GM04503 (cell line): ENCODE measurements at places on chromosomes 6 and 20.

GRCh38 chr6:117477988-117478852, 4.3 kb upstream of the DCBLD1 start:
- no peak for DNase-seq

GRCh38 chr6:30465595-30466306, 23.6 kb upstream of the HLA-E start:
- no peak for DNase-seq

DNA sequence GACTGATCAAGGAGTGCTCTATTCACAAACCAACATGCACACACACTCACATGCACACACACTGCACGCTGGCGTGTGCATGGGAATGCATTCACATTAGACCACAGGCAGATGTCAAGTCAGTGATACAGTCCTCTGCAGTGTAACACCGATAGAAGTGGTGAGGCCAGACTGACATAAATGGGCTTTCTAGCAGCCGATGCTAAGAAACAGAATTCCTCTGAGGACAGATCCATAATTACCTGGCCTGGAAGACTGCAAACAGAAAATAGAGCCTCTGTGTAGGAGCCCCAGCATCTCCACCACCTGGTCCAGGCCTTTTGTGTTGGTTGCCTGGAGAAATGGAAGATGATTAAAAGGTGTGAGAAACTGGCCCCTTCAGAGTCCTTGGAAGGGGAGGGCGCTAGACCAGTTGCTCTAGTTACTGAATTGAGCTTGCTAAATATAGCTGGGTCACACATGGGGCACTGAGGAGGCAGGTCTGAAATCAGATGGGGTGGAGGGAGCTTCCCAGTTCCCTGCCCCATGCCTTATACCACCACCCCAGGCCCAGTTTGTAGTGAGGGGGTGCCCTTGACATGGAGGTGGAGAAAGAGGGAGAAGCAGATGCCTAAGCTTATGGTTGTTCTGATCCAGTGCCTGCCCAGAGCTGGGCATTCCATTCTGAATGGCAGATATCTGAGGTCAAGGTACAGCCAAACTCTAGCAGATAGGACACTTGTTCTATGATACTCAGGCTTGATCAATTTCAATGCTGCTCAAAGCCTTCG, 233.8 kb downstream of the LRFN2 start:
- DNase-seq: no peak

DNA sequence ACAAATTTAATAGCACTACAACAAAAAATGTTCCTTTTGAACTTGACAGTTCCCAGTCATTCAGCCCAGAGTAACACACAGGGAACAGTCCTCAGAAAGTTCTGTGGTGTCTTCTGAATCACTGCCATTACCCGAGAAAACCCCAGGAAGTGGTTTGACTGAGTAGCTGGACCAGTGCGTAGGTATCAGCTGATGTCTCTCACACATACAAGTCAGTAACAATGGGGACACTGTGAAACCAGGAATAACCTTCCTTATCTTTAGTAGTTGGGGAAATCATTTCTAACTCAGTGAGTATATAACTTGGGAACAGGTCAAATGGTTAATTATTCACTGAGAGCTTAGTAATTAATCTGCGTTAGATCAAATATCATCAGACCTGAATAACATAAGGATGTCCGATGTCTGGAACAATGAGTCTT, 73.1 kb downstream of the HIVEP2 start:
- DNase-seq: peak; percentile 77

- DNase-seq: no peak
These were observed 272.2 kb downstream of the CDC5L start for GRCh38 chr6:44659726-44660125.

GRCh38 chr6:30149858-30150550, 11.0 kb downstream of the TRIM10 start:
- no peak for DNase-seq

GRCh38 chr6:110537208-110538123, 61.1 kb upstream of the SLC22A16 start:
- DNase-seq: peak; percentile 97

GRCh38 chr6:28433119-28433518, 10.2 kb downstream of the ZSCAN23 start:
- no peak for DNase-seq

- DNase-seq: no peak
These were observed 58.3 kb downstream of the SNX9 start for GRCh38 chr6:157881342-157881741.

- DNase-seq: no peak
These were observed 222.0 kb upstream of the PDE10A start for GRCh38 chr6:165884813-165885765.

GRCh38 chr6:12200015-12200564, 90.1 kb upstream of the EDN1 start:
- DNase-seq: no peak

- DNase-seq: no peak
These were observed 4.3 kb upstream of the MTG2 start for GRCh38 chr20:62178316-62179161.

DNA sequence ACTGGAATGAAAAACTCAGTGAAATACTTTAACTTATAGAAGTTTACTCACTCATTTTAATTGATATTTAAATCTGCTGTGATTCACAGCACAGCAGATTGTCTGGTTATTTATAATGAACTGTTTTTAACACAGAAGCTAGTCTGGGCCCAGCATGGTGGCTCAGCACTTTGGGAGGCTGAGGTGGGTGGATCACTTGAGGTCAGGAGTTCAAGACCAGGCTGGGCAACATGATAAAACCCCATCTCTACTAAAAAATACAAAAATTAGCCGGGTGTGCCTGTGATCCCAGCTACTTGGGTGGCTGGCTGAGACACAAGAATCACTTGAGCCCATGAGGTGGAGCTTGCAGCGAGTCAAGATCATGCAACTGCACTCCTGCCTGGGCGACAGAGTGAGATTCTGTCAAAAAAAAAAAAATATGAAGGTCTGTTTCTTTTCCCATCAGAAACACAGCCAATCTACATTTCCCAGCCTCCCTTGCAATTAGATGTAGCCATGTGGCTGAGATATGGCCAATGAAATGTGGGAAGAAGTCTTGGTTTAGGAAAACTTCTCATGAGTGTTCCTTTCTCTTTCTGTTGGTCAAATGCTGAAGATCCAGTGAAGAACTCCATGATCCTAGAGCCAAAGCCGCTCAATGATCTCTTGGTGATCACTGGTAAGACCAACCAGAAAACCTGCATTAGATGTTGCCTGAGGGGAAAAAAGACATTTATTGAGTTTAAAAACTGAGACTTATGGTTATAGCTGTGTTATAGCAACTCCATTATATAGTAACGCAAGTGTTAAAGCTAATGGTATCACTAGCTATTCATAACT, 31.3 kb upstream of the BTN3A2 start:
- no peak for DNase-seq

DNA sequence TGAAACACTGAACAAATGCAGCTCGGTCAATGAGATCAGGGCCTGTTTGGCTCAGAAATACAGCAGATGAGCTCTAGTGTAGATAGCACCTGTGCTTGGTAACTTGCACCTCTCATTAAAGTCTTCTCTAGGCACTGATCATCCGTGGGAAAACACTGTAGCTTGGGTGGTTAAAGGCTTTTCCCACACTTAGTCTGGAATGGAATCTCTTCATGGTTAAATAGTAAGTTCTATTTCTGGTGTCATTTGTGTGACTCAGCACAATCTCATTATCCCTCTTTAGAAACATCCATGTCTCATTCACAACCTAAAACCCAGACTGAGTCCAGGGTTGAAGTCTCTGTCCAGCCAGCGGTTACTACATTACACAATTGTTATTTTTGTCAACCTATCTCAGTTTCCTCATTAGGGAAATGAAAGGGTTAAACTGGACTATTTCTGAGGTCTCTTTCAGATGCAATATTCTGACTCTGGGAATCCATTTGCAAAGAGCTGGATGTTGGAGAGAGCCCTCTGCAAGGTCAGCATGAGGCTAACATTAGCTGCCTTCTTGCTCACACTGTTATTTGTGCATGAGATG, 125.0 kb downstream of the ZDHHC14 start:
- no peak for DNase-seq

DNA sequence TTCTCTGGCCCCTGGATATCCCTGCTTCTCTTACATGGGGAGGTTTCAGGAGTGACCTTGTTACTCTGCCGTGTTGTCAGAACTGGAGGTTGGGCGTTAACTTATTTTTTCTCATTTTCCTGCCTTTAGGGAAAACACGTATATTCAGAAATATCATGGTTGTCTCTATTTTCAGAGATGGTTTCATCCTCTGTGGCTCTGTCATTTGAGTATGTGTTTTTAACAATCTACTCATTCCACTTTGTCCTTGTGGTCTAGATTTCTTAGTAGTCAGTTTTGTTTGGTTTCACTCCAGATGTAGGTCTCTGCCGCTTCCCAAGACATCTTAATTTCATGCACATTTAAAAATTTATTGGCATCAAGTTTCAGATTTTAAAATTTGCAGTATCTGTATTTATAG, 45.9 kb downstream of the KCNS1 start:
- no peak for DNase-seq

DNA sequence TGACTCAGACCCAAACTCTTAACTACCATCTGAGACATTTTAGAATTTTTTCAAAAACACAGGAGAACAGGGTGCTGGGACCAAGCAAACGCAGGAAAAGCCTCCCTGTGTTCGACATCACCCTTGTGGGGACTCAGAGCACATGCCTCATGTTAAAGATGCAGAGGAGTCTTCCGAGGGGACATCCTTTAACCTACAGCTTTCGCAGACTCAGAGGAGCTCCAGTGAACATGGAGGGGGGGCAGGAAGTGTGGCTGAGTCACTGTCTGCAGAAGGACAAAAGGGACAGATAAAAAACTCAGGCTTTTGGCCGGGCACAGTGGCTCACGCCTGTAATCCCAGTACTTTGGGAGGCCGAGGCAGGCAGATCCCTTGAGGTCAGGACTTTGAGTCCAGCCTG, 15.1 kb downstream of the BMP7 start:
- DNase-seq: no peak
